ENCODE measurements at places on chromosomes 2 and 18.

DNA sequence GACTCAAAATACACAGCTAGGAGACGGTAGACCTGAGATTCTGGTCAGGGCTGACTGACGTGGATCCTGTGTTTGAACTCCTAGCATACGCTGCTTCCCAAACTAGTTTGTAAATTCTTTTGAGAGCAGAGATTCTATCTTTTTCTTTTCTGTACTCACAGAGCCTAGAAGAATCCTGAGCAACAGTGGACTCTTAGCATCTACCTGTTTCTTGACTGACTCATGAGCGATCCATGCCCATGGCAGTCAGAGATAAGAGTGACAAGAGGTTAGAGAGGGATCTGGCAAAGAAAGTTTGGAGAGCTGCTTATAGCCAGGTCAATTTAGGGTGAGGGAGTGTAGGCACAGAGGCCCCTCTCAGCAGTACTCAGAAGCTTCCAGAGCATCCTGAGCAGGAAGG, 41.1 kb upstream of the PPP1CB start:
- DNase-seq, result no peak

DNA sequence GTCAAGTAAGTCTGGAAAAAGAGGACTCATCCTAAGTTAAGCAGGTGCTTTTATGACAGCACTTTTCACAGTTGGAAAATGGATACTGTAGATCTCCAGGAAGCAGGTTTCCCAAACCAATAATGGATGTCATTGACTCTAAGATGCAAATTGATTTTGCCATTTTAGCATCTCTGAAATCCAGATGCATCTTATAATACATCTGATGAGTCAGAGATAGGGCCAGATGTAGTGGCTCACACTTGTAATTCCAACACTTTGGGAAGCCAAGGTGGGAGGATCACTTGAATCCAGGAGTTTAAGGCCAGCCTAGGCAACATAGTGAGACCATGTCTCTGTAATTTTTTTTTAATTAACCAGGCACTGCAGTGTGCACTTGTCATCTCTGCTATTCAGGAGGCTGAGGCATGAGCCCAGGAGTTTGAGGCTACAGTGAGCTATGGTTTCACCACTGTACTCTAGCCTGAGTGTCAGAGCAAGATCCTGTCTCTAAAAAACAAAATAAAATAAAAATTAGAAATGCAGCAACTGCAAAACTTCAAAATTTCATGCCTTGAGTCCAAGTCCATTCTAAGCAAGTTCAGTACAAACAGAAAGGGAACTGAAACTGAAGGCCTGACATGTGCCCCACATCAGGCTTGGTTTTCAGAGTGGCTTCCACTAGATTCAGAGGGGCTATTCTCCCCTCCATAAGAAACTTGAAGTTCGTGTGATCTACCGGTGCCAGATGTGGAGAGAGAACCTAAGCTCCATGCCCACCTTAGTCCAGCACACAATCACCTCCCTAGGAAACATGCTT, 267.8 kb upstream of the NCKAP5 start:
- no peak for DNase-seq

DNA sequence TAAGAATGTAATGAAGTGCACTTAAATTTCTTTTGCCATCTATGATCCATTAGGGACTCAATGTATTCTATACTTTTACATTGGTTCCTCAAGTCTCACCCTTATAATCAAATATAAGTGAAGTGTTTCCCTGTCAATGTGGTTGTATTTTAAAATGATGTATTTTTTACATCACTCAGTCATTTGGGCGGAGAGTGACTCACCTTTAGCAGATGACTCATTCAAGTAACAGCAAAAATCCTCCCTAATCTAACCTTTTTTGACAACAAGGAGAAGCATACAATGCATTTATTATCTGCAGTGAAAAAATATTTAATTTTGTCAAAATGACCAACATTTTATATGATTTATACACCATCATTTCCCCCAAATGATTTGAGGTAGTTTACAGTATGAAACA, 94.4 kb downstream of the FANCL start:
- no peak for DNase-seq

DNA sequence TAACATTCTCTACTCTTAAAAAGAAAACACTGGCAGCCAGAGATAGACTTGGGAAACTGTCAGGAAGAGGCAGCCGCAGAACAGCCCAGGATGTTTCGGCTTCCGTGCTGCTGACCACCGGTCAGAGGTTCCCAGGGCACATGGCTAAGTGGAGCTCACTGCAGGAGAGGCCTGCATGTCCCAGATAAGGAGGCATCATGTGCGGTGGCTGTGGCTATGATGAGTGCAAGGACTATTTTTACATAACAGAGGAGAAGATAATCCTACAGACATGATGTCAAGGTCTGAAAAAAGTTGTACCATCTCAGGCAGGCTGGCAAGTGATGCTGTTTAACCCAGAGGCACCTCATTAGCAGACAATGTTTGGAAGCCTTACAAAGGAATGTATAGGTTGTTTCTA, 252.3 kb downstream of the CYRIA start:
- DNase-seq, result peak; percentile 94

DNA sequence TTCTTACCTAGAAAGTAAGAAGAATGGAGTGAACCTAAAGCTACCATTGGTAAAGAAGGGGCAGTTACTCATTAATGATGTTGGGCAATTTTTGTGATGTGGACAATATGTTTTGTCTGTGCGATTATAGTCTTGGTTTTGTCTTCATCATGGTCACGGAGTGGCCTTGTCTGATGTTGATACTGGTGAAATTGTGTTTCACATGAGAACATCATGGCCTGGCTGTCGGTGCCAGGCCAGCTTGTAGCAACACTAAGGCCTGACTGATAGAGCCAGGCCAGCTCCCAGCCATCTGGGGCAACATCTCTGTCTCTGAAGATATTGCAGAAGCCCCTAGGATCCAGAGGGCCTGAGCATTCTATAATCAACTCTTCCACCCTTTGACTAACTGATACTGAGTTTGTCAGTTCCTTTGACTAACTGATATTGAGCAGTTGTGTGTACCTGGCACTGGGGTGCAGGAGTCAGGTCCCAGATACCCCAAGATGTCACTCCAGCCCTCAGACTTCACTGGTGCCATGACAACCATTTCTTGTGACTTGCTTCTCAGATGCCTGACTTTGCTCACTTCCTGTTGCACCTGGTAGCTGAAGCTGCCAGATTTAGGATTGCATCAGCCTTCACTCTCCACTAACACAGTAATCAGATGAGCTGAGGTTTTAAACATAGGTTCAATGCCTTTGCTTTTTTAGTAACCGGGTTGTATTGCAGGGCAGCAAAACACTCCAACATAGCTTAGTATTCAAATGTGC, 62.5 kb downstream of the RPIA start:
- peak; percentile 87 for DNase-seq

DNA sequence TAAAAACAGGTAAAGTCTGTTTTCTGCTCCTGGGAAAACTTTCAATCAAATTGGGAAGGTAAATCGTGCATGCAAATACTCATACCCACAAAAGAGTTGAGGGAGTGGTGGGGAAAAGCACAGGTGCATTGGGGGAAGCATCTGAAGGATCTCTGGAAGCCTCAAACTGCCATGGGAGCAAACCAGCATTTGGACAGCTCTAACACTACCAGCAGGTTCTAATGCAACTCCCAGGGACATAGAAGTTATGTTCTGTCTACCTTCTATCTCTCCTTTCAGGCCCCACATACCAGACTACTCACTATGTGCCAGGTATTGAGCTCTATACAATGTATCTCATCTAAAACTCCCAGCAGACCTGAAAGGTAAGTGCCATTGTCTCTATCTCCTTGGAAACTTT, 933.7 kb downstream of the NRXN1 start:
- no peak for DNase-seq

DNA sequence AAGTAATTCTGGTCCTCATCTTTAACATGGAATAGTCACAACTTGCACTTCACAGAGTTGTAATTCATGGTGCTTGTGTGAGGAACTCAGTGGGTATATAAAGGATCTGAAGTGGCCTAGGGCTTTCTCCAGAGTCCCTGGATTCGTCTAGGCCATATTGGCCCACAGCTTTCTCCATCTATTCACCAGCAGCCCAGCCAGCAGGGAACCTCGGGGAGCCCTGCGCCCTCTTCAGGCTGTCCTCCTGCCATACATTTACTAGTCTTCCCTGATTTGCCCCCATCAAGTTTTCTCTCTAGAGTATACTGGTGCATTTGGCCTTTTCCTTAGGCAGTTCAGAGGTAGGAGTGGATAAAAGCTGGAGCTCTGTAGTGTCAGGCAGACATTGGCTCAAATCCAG, 278.3 kb downstream of the MYCN start:
- peak; percentile 34 for DNase-seq

- DNase-seq, result peak; percentile 81
Measured at GRCh38 chr18:76620321-76621170, 125.5 kb upstream of the ZNF516 start.

DNA sequence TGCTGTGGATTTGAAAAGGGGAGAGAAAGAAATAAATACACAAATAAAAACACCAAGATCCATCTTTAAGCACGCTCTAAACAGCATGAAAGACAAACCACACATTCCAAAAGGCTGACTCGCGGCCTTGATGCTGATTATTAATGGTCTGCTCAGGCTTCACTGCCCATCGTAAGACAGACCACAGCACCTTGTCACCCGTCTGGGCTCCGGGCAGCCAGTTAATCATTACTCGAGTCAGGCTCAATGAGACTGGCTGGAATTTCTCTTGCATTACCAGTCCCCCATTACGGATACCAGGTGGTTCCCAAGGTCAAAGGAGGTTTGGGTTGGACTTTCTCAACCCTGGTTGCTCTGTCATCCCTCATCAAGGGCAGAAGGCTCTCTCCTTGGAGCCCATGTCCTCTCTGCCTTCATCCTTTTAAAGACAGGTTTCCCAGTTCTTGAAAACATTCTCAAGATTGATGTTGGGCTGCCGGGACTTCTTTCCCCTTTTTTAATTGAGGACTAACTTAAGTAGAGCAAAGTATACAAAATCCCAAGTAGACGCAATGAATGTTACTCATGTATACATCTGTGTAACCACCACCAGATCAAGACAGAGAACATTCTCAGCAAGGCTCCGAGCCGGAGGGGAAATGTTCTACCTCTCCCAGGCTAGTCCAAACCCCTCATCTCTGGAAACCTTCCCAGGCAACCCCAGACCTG, 8.1 kb downstream of the SMAD7 start:
- no peak for DNase-seq

GRCh38 chr2:58006952-58007284, 39.7 kb upstream of the VRK2 start:
- no peak for DNase-seq

DNA sequence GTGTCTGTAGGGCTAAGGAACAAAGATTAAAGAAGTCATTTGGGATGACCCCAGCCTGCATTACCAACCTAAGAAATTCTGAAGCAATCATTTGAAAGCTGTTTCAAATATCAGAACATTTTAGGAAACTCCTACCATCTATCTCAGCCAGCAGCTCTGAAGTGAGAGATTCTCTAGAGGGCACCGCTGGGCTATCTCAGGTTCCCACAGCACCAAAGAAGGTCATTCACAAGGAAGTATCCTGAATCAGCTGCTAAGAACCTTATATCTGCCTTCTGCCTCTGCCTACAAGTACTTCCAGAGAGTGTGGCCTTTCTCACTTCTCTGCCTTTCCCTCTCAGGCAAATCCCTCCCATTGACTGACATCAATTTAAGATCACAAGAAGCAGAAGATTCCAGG, 13.4 kb upstream of the EVA1A start:
- no peak for DNase-seq

- DNase-seq, result no peak
Measured at GRCh38 chr18:9928646-9929259, 14.9 kb downstream of the VAPA start.

DNA sequence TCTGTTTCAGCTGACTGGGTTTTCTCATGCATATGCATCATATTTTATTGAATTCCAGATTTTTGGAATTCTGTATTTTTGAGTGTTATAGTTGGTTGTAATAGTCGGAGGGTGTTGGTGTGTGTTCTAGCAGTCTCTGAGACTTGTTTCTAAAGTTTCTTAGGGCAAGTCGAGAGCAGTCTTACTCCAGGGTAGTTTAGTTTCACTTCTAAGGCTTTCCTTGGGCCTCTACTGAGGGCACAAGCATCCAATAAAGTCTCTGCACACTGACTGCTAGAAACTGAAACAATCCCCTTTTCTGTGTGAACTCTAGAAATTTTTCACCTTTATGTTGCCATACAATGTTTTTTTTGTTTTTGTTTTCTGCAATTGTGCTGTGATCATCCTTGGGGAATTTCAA, 663.7 kb upstream of the LRATD1 start:
- no peak for DNase-seq

- DNase-seq, result peak; percentile 86
Measured at GRCh38 chr2:196249860-196250259, 78.5 kb upstream of the STK17B start.

GRCh38 chr2:147389218-147389617, 455.6 kb upstream of the ACVR2A start:
- no peak for DNase-seq

- DNase-seq, result peak; percentile 79
Measured at GRCh38 chr18:23703057-23703986, 14.1 kb downstream of the LAMA3 start.

GRCh38 chr2:118403658-118404451, 315.6 kb downstream of the INSIG2 start:
- no peak for DNase-seq

GRCh38 chr2:114800371-114800770, 357.9 kb downstream of the DPP10 start:
- no peak for DNase-seq

DNA sequence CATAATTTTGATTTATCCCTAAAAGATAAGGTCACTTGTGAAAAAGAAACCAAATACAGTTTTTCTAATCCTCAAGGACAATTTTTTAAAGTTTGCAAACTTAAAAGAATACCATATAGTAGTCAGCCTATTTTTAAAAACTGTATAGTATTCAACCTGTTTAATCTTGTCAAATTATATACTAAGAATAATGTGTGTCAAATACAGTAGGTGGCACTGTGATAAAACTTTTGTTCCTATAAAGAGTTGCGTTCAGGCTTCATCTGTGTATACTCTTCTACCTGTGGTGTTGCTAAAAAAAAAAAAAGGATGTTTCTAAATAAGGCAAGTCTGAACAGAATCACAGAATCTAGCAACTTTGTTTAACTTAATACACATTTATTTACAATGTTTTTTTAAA, 68.6 kb downstream of the CCDC138 start:
- DNase-seq, result peak; percentile 50

DNA sequence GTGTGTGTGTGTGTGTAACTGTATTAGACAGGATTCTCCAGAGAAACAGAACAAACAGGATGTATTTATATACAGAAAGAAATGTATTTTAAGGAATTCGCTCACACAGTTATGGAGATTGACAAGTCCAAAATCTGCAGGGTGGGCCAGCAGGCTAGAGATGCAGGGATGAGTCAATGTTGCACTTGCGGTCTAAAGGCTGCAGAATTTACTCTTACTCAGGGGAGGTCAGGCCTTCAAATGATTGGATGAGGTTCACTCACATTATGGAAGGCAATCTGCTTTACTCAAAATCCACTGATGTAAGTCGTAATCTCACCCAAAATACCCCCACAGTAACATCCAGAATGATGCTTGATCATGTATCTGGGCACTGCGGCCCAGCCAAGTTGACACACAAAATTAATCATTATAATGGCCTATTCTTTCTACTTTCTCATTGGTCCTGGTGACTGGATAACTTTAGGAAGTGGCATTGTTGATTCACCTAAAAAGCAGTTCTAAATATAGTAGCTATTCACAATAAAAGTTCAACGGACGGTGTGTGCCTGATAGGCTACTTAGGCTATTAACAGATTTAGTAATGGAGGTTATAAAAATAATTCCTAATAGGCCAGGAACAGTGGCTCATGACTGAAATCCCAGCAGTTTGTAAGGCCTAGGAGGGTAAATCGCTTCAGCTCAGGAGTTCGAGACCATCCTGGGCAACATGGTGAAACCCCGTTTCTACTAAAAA, 40.6 kb upstream of the ACYP2 start:
- DNase-seq, result no peak

GRCh38 chr18:52953387-52953786, 613.4 kb downstream of the DCC start:
- DNase-seq, result no peak

Measured in common myeloid progenitor, CD34-positive (primary cell).